ENCODE measurements at places on chromosomes 1 and 21. TPM values are rescaled to one million over a fixed set of nuclear protein-coding genes. Genes with fewer than 3 reads are reported as not detected.
A peak's percentile ranks its signal among the peaks of the same experiment; 100 is the strongest.

The ZNF684 gene
- total RNA-seq, result 1.3 TPM

The IBA57 gene
- 5.6 TPM for total RNA-seq

The FCRL5 gene
- 0.50 TPM for total RNA-seq

The BRDT gene
- total RNA-seq, result not detected

The LPAR3 gene
- not detected for total RNA-seq

The RAB4A gene
- total RNA-seq, result 115 TPM

The OLFML3 gene
- total RNA-seq, result 73.7 TPM

The NIBAN1 gene
- total RNA-seq, result 581 TPM

The PRR9 gene
- total RNA-seq, result not detected

DNA sequence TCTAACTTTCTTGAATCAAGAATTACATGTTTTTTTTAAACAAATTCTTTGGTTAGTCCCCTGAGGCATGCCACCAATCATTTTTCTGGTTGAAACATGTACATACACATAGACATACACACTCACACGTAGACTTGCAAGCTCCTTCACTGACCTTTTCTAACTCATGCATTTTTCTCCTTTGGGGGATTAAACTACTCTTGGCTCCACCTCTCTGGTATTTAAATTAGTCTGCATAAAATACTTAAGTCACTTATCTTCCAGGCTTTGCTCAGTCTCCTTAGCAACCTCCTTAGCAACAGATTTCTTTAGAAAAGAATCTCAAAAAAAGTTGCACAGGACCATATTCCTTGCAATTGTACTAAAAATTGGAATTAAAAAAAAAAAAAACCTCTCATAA is 440.9 kb upstream of the LRRC7 start:
- no peak for DNase-seq

GRCh38 chr21:45576838-45577737 is 34.8 kb upstream of the SLC19A1 start:
- DNase-seq, result no peak

GRCh38 chr1:118184739-118185083 is 317 bp downstream of the SPAG17 start:
- no peak for DNase-seq

- DNase-seq, result peak; percentile 55
Measured at GRCh38 chr1:34929853-34930701, 627 bp upstream of the DLGAP3 start.

DNA sequence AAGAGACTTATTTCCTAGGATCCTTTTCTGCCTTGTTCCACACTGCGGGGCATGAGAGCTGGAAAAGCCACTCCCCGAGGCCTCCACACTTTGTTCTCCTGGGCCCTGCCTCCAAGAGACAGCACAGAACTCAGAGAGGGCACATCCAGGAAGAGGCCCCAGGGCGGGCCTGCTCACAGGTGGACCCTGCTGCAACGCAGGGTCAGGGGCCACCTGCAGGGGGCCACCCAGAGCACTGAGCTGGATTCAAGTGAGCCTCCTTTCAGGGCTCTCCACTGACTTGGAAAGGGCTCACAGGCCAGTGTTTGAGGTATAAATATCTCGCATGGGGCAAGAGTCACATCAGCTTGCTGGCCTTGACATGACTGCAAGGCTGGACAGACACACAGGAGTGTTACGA is 4.8 kb downstream of the RGS16 start:
- no peak for DNase-seq

GRCh38 chr1:1407636-1408318 is 684 bp upstream of the MRPL20 start:
- DNase-seq, result no peak

DNA sequence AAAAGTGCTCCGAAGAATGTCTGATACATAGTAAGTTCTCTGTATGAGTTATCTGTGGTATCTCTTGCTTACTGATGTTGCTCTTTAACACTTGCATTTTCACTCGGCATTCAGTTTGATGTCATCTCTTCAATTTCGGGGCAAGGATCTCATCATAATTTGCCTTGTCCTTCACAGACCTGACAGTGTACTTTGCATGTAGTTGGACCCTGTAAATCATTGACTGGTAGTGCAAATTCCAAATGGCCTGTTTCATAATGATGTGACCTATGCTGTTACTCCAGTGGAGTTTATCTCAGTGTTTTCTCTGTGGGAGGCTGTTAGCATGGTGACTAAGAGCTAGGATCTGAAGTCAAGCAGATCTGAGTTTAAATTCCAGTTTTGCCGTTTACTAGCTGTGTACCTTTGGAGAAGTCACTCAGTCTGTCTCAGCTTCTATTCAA is 34.2 kb upstream of the ABCD3 start:
- DNase-seq, result no peak

DNA sequence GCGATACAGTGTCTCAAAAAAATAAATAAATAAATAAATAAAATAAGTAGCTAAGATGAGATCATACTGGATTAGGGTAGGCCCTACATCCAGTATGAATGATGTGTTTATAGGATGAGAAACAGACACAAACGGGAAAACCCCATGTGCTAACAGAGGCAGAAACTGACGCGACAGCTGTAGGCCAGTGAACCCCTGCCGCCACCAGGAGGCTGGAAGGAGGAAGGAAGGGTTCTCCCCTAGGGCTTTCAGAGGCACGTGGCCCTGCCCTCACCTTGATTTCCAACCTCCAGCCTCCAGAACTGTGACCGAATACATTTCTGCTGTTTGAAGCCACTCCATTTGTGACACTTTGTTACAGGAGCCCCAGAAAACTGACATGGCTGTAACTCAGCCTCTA is 38.5 kb downstream of the CHD5 start:
- DNase-seq, result no peak

DNA sequence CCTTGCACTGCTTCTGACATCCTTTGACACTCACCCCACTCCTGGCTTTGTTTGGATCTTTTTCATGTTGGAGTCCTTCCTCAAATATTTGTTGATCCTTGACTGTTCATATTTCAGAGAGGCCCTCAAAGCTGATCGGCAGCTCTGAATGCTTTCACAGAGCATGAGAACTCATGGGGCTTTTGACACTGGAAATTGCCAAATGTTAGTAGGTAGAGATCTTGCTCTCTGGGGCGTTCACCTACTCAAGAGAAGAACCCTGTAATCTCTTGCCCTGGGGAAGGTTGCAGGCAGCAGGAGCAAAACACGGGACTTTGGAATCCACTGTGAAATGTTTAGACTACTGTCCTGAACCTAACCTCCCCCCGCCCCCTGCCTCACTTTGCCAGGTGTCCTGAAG is 67.4 kb upstream of the STUM start:
- no peak for DNase-seq

DNA sequence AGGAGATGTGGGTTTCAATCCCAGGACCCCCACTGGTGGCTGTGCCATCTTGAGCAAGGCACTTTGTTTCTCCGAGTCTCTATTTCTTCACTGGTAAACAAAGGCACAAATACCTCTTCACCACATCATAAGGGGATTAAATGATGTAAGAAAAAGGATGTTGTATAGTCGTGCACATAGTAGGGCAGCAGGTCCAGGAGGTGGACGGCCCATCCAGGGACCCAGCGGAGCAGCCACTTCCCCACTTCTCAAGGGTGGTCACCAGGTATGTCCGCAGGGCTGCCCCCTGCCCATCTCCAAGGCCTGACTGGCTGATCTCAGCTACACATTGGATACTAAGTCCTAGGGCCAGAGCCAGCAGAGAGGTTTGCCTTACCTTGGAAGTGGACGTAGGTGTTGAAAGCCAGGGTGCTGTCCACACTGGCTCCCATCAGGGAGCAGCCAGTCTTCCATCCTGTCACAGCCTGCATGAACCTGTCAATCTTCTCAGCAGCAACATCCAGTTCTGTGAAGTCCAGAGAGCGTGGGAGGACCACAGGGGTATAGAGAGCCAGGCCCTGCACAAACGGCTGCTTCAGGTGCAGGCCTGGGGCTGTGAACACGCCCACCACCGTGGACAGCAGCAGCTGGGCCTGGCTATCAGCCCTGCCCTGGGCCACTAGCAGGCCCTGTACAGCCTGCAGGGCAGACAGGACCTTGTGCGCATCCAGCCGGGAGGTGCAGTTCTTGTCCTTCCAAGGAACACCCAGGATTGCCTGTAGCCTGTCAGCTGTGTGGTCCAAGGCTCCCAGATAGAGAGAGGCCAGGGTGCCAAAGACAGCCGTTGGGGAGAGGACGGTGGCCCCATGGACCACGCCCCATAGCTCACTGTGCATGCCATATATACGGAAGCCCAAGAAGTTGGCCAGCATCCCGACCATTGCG is 4.0 kb downstream of the AGT start:
- DNase-seq, result no peak

- DNase-seq, result peak; percentile 93
Measured at GRCh38 chr1:28359592-28360239, 9.8 kb upstream of the PHACTR4 start.

GRCh38 chr1:58392083-58392482 is 154.4 kb downstream of the OMA1 start:
- DNase-seq, result no peak

DNA sequence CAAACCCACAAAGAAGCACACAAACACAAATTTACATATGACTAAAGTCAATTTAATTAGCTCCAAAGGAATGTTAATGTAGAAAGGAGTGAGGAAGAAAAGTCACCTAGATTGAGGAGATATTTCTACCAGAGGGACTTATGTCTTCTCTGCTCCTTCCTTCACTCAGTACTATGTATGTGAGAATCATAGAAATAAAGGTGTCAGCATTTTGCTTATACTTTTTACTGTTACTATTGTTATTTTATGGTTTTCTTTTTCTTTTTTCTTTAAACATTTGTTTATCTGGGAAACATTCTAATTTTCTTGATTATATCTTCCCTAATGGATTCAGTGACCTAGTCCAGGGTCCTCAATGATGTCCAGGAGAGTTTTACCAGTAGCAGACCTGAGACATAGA is 511.9 kb upstream of the NCAM2 start:
- DNase-seq, result no peak

DNA sequence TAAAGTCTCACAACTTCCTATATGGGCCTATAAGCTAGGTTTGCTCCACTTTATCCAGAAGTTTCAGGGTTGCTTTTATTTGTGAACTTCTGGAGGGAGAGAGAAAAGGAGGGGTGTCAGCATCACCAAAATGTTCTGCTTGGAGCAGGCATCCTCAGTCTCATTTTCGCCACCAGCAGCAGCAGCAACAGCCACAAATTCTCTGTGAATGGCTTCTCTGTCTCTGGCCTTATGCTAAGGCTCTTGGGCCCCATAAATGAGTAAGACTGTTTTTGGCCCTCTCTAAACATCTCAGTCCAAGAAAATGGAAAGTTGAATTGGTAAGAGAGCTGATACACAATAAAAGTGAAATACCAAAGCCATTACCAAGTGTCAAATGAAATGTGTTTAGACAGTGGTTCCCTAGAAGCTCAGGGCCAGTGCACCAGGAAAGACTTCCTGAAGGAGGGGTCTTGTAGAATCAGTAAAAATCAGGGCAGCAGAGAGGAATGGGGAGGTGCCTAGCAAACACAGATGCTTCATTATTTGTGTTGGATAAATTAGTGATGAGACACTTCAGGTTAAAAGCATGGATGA is 53.0 kb upstream of the SPATA6 start:
- DNase-seq, result no peak

GRCh38 chr1:174663358-174663757 is 215.6 kb downstream of the GPR52 start:
- no peak for DNase-seq

DNA sequence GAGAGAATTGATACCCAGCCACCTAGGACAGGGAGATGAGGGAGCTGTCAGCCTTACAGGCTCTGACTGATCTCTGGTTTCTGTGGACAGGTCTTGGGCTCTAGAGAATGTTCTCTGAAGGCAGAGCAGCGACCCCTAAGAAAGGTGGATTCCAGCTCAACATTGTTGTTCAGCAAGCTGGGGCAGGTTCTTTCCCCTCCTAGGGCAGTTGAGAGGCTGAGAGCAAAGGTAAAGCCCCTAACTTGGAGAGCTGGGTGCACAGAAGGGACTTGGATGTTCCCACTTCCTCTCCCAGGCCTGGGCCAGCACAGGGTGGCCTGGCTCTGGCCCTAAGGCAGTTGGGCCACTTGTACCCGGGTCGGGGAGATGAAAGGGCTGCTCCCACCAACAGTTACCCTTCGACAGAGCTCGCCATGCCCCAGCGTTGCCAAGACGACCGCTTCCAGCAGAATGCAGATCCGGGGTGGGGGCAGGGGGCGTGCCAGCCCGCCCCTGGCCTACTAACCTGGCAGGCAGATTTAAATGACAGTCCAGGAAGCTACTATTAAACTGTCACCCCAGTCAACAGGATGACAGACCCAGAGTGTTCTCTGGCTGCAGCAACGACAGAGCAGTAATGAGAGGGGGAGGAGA is 31.6 kb downstream of the LRP8 start:
- no peak for DNase-seq

GRCh38 chr1:243505986-243506689 is 250.3 kb downstream of the SDCCAG8 start:
- DNase-seq, result no peak

- no peak for DNase-seq
Measured at GRCh38 chr1:24490101-24490781, 12.4 kb upstream of the RCAN3 start.
